ENCODE measurements at places on chromosomes 1 and 21.

DNA sequence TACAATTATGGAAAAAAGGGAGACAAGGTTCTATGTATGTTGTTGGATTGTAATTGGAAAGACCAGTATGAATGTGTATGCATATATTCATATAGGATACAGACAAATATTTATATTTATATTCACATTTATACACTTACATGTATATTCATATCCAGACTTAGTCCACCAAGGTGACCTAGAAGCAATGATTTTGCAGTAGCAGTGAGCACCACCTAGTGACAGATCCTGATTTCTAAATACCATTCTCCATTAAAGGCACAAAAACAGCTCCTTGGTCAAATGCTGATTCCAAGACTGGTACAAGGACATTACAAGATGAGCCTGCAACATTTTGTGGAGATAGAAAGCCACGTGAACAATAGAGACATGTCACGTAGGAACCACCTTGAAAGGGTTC is 153.4 kb downstream of the SDCCAG8 start:
- DNase-seq = no peak

DNA sequence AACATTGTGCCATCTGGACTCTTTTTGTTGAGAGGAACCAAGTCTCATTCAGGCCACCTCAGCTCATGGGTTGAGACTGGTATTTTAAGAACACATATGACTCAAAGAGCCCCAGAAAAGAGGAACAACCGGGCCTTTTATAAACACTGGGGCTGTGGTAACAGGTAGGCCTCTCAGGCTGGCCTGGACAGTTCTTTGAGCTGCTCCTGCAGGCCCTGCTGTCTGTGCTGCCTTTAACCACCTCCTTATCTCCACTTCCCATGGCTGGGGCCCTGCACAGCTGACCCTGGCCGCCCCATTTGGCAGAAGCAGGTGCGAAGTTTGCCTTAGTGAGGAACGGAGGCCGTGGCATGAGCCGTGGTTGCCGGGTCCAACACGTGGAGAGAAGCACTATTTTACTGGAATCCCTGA is 163.3 kb downstream of the RHOU start:
- DNase-seq = no peak

DNA sequence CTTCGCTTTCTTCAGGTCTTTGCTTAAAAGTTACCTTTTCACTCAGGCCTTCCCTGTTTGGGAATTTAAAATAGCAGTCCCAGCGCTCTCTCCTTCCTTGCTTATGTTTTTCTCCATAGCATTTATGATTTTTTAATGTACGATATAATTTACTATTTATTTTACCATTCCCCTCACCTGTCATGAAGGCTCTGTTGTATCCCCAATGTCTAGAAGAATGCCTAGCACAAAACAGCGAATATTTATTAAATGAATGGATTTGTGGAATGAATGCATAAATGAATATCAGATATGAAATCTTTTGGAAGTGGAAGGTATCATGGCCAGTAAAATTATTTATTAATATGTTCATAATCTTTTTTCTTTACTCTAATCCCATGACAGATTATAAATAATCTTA is 402 bp upstream of the OSBPL9 start:
- DNase-seq = no peak

GRCh38 chr1:1199961-1200875 is 6.2 kb downstream of the TNFRSF18 start:
- DNase-seq = peak; percentile 56

GRCh38 chr1:221878134-221878533 is 136.2 kb upstream of the DUSP10 start:
- DNase-seq = no peak

DNA sequence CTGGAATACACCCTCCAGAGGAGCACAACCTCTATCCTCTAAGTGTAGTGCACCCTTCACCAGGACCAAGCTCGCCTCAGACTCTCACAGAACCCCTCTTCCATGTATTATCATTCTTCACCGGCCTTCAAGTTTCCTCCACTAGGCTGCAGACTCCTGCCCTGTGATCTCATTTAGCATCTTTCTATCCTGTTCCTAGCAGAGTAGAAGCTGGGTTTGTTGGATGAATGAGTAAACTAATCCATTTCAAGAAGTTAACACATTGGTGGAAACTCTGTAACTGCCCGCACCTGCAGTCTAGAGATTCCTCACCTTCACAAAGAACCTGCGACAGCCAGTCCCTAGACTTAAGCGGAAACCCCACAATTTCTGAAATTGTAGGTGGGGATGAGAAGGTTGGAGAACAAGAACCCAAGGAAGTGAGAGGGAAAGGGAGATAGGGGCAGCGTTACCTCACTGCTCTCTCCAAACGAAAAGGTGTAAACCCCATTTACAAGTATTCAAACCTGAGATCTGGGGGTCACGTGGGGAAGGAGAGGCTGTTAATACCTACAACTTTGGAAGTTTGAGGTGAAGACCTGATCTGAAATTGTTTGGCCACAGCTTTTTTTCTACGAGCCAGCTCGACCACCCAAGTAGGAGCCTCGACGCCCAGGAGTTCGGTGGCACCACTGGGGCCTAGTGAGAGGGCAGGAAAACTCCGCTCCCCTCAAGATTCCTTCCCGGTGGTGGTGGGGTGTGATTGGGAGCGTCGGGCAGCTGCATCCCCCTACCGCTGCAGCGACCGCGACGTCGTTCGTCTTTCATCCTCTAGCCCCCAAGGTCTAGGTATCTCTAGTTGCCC is 1.2 kb downstream of the PTPN14 start:
- peak; percentile 24 for DNase-seq

- no peak for DNase-seq
These were observed 56.8 kb upstream of the KDM4A start for GRCh38 chr1:43592974-43593683.

- no peak for DNase-seq
These were observed 74.8 kb downstream of the ATP5PO start for GRCh38 chr21:33840771-33841170.

- DNase-seq = peak; percentile 82
These were observed at the start of gene CYP2J2 for GRCh38 chr1:59926381-59927123. Gene CYP2J2, minus strand, starts transcription at chr1:59926773. Its CDS starts 27 bp downstream, at chr1:59926746.

DNA sequence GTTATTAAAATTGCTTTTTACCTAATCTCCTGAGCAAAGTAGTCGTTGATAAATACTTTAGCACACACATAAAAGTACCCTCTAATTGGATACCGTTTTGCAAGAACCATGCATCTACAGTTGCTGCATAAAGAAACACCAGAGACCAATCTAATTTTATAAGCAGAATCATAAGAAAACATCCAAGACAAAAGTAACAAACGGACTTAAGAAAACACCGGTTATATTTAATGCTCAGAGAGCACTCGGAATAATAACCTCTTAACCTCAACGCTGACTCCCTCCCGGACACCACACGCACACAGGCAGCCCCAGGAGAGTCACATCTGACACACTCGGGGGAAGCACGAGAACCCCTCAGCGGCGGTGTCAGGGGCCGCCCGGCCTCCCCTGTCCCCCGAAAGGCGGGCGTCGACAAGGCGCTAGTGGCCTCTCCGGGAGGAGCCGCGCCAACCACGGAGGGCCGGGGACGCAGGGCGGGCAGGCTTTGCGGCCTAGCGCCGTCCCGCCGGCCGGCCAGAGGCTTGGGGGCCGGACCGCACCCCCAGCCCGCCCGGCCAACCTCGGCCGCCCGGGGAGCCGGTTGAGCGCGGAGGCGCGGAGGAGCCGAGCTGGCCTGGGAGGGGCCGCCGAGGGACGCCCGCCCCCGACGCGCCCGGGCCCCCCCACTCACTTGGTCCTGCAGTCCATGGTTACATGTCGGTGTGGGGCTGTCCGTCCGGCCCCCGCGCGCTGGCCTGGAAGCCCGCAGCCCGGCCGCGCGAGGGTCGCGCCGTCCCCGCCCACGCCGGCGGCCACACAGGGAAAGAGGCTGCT is 606 bp downstream of the DENND1B start:
- peak; percentile 75 for DNase-seq

GRCh38 chr1:55255901-55256300 is 40.7 kb upstream of the USP24 start:
- no peak for DNase-seq

- no peak for DNase-seq
These were observed 78.3 kb downstream of the NCAM2 start for GRCh38 chr21:21076491-21076890.

- DNase-seq = no peak
These were observed 2.5 kb upstream of the PTGS2 start for GRCh38 chr1:186682736-186683135.

DNA sequence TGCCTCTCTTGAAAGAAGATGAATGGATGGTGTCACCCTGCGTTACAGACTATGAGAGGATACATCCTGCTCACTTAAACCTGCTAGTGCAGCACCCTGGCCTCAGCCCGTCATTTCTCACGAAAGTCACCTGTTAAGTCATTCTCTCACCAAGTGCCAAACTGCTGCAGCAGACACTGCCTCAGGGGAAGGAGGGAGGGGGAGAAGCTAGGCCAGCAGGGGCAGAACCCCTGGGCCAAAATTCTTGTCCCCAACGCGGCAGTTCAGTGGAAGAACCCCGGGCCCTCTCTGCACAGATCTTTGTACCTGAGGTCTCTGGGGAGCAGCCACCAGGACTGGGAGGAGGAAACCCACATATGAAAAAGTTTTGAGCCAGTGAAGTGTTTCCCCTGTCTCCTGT is 37.6 kb downstream of the SYT6 start:
- no peak for DNase-seq

- no peak for DNase-seq
These were observed 40.7 kb upstream of the PRKACB start for GRCh38 chr1:84103197-84103992.

DNA sequence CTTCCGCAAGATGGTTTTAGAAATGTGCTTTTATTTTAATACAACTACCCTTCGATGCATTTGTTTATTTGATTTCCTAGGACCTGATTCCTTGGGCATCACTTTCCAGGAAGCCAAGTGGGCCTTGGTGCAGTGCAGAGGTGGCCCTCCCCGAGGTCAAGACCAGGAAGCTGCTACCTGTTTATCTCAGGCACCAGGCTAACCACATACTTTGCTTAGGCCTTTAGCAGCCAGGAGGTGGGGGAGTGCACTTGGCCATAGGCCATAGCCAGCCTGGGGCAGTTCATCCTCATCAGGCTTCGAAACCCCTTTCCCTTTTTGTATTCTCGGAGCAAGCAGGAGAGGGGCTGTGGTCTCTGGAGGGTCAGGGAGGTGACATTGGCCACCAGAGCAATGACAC is 45.4 kb downstream of the SMYD2 start:
- no peak for DNase-seq

DNA sequence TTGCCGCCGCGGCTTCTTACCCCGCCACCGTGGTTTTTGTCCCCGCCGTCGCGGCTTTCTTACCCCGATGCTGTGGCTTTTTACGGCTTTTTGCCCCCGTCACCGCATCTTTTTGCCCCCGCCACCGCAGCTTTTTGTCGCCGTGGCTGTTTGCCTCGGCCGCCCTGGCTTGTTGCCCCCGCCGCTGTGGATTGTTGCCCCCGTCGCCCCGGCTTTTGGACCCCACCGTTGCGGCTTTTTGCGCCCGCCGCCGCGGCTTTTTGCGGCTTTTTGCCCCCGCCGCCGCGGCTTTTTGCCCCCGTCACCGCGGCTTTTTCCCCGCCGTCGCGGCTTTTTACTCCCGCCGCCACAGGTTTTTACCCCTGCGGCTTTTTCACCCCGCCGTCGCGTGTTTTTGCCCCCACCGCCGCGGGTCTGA is 3934.3 kb downstream of the SRGAP2C start:
- no peak for DNase-seq

- DNase-seq = no peak
These were observed 150.1 kb downstream of the CDC7 start for GRCh38 chr1:91650764-91651163.

- no peak for DNase-seq
These were observed 38.6 kb upstream of the ABCD3 start for GRCh38 chr1:94379615-94380014.

DNA sequence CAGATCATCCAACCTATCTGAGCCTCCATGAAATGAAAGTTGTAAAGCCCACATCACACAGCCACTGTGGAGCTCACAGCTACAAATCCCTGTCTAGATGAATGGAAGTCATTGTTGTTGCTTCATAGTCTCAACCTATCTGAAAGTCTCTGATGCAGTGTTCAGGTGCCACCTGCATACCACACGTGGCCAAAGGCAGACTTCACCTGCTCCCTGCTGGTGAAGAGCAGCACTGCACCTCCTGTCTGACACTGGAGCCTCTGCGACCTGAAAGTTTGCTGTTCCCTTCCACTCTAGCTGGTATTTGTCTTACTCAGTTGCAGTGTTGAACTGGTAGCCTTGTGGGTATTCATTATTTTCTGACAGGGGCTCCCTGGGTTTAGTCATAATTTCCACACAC is 18.4 kb downstream of the LORICRIN start:
- no peak for DNase-seq

GRCh38 chr1:25090707-25091422 is 141.4 kb downstream of the SYF2 start:
- no peak for DNase-seq

DNA sequence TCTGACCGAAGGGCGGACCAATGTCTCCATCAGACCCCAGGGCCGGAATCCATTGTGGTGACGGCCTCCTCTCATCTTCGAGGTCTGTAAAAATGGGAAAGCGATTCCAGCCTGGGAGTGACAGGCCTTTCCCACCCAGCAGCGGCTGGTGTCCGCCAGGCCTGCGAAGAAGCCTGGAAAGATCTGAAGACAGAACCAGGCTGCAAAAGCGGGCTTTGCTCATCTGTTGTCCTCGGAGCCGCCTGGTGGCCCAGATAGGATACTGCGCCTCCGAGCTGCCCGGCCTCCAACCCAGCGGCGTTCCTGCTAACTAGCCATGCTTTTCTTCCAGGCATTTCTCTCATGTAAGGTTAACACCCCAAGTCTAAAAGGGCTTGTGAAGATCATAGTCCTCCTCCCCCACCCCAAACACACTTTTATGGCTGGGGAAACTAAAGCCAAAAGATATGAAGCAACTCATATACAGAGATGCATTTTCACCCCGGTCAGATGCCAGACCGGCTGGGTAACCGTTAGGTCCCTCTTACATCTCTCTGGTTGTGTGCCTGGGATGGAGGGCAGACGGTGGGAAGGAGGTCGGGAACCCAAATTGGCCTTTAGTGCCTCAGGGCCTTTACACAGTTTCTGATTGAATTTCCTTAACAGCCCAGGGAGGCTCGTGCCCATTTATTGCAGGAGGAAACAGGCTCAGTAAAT is 1.9 kb upstream of the DHRS3 start:
- DNase-seq = peak; percentile 88

DNA sequence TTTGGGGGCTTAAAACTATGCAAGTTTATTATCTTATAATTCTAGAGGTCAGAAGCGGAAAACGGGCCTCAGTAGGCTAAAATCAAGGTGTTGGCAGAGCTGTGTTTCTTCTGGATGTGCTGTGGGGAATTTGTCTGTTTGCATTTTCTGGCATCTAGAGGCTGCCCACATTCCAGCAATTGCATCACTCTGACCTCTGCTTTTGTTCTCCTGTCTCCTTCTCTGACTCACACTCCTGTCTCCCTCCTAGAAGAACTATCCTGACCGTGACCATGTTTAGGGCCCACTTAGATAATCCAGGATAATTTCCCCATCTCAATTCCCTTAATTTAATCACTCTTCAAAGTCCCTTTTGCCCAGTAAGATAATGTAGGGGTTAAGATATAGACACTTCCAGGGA is 127.4 kb upstream of the DEPDC1 start:
- DNase-seq = no peak

All from SK-N-SH (cell line).